Posterior cingulate gyrus (tissue), 11 donors: ENCODE measurements at places on chromosomes 6 and 20.

DNA sequence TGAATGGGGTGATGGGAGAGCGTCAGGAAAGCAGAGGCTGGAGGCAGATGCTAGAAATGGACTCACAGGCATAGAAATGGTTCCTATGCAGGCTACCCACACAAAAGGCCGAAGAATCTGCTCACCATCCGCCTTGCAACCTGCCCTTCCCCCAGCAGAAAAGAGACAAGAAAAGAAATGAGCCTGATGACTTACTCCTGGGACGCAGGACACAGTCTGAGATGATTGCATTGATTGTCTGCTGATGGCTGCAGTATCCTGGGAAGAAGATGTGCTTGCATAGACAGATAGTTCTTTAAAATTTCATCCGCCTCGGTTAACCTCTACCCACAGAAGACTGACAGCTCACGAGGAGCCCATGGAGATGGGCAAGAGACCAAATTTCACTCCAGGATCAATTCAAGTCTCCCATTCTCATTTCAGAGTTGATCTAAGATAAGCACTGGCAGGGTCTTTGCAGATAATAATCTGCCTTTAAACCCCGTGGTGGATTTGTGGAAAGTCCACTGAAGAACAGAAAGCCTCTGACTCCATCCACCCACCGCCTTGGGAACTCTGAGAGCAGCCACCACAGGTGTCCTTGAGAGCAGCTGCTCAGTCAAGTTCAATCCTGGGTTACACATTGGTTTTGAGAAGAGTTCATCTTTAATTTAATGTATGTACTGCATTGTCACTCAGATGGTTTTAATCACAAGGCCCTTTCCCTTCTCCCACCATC is 7.2 kb downstream of the AGPAT4 start:
- DNase-seq = no peak

DNA sequence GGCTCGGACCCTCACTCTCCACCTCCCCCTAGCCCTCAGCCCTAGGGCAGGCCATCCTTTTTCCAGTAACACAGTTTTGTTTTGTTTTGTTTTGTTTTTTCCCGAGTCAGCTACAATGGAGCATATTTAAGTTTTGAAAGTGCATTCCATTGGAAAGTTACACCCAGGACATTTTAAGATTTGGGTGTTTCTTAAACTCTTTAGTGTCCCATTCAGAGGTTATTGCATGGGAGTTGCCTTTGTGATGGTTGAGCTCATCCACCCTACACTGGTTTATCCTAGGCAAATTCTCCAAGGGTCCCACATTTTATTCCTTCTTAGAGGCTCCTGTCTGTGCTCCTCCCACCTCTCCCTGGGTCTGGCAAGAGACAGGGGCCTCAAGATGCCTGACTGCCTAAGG is 58.9 kb downstream of the THBS2 start:
- no peak for DNase-seq

- DNase-seq = no peak
These were observed 1.1 kb downstream of the FBXO30 start for GRCh38 chr6:145813285-145814034.

DNA sequence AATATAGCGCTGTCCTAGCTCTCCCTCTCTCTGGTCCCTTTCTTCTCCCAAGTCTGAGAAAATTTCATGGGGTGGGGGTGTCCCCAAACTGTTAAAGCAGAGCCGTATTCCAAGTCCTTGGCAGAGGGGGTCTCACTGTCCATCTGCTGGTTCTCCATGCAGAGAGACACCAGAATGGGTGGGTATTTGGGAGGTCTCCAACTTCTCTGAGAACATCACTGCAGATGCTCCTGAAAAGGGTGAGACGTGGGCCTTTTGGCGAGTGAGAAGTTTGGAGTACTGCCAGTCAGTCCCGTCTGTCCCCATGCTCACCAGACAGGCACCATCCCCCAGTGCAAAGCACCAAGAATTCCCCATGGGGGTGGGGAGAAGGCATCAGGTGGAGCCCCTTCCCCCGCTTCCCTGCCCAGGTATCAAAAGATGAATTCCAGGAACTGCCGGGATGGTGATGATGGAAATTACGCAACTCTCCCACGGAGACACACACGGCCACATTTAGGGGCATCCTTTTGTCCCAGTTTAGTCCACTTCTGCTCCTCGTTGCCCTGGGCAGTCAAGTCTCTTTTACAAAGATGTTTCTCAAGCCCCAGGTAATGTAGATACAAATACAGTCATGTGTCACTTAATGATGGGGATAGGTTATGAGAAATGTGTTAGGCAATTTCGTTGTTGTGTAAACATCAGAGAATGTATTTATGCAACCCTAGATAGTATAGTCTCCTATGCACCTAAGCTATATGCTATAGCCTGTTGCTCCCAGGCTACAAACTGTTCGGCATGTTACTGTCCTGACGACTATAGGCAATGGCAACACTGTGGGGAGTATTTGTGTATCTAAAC is 73.4 kb upstream of the SRSF6 start:
- no peak for DNase-seq
